Stimulated activated naive B cell treated with anti-CD40 and anti-IgM and Interleukin-4, amounts not matched to agents 10 μg/mL and 1 μg/mL and 100 μg/mL, for 72 hours (primary cell): ENCODE measurements at places on chromosomes 7 and 10.

DNA sequence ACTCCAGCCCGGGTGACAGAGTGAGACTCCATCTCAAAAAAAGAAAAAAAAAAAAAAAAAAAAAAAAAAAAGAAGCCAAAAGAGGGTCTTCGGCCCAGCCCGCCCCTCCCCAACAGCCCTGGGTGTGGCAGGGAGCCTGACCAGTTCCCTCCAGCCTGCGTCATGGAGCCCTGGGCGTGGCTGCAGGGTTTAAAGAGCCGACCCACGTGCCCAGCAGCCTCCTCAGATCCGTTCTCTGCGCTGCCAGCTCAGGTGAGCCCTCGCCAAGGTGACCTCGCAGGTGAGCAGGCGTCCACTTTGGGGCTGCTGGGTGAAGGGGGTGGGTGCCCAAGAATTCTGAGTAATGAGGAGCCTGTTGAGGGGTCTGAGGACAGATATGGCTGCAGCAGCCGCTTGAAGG lies at the start of gene FXYD4:
Gene FXYD4 (plus strand): TSS at position 219 of the 400 bp plus-strand sequence. CDS start 2,111 bp downstream, outside the sequence.
- no peak within 1 kb of the TSS for H3K27ac ChIP-seq
- no peak for DNase-seq
- H3K36me3 ChIP-seq: no peaks in the 10 kb centered on the region
- no peak within 1 kb of the TSS for H3K4me3 ChIP-seq

GRCh38 chr7:130160023-130160422 lies 45.2 kb downstream of the TMEM209 start:
- H3K27ac ChIP-seq: no peak overlapping the region
- no peaks in the 10 kb centered on the region for H3K4me1 ChIP-seq
- H3K36me3 ChIP-seq: peaks cover 67% of the 10 kb centered on the region
- H3K4me3 ChIP-seq: no peak overlapping the region
- DNase-seq: no peak

GRCh38 chr7:27576360-27576944 lies 86.2 kb downstream of the HIBADH start:
- DNase-seq: no peak
- peaks cover 8% of the 10 kb centered on the region for H3K36me3 ChIP-seq
- no peak overlapping the region for H3K27ac ChIP-seq
- H3K4me3 ChIP-seq: no peak overlapping the region
- no peaks in the 10 kb centered on the region for H3K27me3 ChIP-seq

GRCh38 chr7:12783421-12784095 lies 96.1 kb downstream of the ARL4A start:
- no peaks in the 10 kb centered on the region for H3K36me3 ChIP-seq
- DNase-seq: no peak
- no peak overlapping the region for H3K4me3 ChIP-seq
- H3K4me1 ChIP-seq: no peaks in the 10 kb centered on the region
- H3K27me3 ChIP-seq: no peaks in the 10 kb centered on the region
- H3K27ac ChIP-seq: no peak overlapping the region

GRCh38 chr7:92177362-92177761 lies 1.6 kb downstream of the LRRD1 start:
- peaks cover 2% of the 10 kb centered on the region for H3K4me1 ChIP-seq
- H3K27me3 ChIP-seq: peaks cover 12% of the 10 kb centered on the region
- DNase-seq: no peak
- H3K4me3 ChIP-seq: no peak overlapping the region
- H3K36me3 ChIP-seq: no peaks in the 10 kb centered on the region
